ENCODE measurements at places on chromosomes 3 and 15.

GRCh38 chr15:48800811-48801455 is 9.9 kb downstream of the CEP152 start:
- no peak for DNase-seq

DNA sequence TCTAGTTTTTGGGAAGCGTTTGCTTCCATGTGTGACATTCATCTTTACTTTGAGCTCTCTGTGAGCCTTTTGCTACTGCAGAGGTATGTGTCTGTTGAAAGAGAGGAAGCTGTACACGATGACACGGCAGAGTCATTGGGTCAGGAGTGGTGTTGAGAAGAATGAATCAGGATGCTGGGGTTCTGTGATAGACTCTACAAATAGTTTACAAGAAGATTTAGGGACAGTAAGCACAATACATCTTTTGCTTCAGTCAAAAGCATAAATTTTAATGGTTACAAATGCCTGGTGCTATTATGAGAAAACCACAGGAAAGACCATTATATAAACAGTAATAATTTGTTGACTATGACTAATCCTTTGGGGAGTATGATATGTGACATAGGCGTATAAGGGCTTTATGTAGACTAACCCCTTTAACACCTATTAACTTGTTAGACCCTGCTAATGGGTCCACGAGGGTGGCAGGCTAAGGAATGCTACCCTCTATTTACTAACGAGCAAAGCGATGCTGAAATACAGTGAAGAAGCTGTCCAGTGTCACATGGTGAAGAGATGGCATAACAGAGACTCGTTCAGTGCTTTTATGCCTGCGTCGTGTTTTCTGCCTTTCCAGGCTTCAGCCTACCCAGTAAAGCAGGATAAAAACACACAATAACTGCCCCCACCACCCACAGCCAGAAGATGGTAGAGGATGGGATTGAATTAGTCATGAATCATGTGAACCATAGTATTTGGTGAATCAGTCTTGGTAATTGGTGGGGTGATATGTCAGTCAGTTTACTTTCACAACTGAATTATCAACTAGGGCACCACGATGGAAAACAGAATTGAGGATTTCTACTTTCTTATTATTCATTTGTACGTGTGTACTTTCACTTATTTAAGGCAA is 118.8 kb downstream of the LPP start:
- DNase-seq = no peak

- DNase-seq = no peak
These were observed 225.9 kb downstream of the ITPR1 start for GRCh38 chr3:4719046-4719501.

GRCh38 chr3:143668924-143669790 is 179.1 kb downstream of the SLC9A9 start:
- DNase-seq = no peak

GRCh38 chr15:75920079-75920478 is 16.4 kb downstream of the FBXO22 start:
- DNase-seq = no peak

DNA sequence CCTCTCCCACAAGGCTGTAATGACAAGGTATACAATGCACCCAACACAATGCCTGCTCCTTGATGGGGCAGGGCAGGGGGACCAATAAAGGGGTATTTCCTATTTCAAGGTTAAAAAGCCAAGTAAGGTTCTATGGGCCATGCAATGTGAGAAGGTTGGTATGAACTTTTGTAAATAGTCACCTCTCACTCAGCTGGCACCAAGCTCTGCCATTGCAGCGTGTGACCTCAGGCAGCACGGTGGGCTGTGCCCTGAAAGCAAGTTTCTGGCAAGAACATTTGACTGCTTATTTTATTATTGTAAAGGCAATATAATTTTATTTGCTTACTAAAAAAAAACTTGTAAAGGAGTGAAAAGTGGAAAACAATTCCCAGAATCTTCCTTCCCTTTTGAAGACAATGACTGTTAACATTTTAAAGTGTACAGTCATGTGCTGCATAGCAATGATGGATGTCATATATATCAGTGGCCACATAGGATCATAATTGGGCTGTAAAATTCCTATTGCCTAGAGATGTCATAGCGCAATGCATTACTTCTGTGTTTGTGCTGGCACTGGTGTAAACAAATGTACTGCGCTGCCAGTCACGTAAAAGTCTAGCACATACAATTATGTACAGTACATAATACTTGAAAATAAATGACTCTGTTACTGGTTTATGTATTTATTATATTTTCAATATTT is 167.3 kb upstream of the RORA start:
- DNase-seq = no peak

GRCh38 chr3:168612671-168613070 is 516.9 kb upstream of the GOLIM4 start:
- DNase-seq = no peak
